ENCODE measurements at places on chromosomes 3 and 15.

- DNase-seq: no peak
Measured at GRCh38 chr3:99891610-99892285, 74.1 kb downstream of the CMSS1 start.

DNA sequence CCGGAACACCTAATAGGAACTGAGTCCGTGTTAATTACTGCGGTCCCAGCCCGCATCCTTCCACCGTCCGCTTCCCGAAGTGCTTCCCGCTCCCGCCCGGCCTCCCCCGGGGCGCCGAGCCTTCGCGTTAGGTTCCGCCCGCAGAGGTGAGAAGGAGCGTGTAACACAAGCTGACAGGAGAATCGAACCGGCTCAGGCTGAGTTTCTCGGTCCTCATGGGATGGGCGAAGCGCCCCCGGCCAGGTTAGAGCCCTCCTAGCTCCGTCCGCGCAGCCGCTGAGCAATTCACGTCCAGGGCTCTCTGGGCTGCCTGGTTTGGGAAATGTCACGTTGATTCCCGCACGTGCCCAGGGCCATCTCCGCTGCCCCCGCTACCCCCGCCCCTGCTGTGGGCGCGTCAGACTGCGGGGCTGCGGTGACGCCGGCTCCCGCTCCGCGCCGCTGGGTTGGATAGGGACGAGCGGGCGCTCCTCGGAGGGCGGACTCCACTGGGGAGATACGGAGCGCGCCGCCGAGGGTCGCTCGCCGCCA, 954 bp downstream of the CLDN11 start:
- DNase-seq: no peak

- no peak for DNase-seq
Measured at GRCh38 chr3:146655333-146655996, 50.3 kb upstream of the PLSCR5 start.

- DNase-seq: no peak
Measured at GRCh38 chr3:143831994-143832393, 16.3 kb downstream of the SLC9A9 start.

- DNase-seq: no peak
Measured at GRCh38 chr3:43288366-43288765, 2.0 kb downstream of the SNRK start.

GRCh38 chr15:74403588-74403919, 30.2 kb downstream of the SEMA7A start:
- DNase-seq: no peak

GRCh38 chr15:65211482-65211982, 259 bp upstream of the CILP start:
- no peak for DNase-seq

- DNase-seq: no peak
Measured at GRCh38 chr3:127088511-127089351, 104.2 kb upstream of the PRR23E start.

- no peak for DNase-seq
Measured at GRCh38 chr3:22088204-22088603, 337.2 kb upstream of the ZNF385D start.

DNA sequence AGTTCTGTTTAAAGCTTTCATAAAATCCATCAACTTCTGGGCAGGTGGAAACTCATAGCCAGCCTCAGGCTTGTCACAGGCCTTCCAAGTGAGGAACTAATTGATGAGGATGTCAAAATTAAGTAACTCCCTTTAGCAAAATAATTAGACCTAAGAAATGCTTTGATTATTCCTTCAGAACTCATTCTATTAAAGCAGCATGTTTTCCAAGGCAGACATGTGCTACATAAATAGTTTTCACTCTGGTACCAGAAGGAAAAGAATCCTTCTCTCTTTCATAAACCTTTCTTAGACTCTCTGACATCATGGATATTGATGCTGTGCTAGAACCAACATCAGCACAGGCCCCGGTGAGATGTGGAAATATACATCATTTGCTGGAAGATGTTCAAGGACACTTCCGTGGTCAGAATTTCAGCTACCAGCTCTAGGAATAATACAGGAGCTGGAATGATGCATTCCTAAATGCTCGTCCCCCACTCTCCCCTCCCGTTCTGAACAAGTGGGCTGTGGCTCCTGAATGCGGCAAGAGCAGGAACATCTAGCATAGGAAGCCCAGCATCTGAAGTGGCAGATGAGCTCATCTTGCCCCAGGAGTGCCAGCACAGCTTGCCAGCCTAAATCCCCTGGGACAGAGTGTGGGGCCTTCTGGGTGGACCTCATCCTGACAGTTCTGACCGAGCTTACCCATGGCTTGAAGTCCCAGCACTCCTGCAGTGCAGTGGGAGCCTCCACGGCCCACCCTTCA, 82.4 kb downstream of the WWTR1 start:
- no peak for DNase-seq

GRCh38 chr3:44321335-44321734, 17.2 kb upstream of the TCAIM start:
- no peak for DNase-seq

GRCh38 chr3:69710153-69710977, 28.9 kb upstream of the MITF start:
- DNase-seq: no peak

- no peak for DNase-seq
Measured at GRCh38 chr15:77457905-77458265, 37.2 kb downstream of the HMG20A start.
